T-helper 17 cell (primary cell): ENCODE measurements at places on chromosomes 7 and 10.

- no peak for DNase-seq
Observed at GRCh38 chr7:148155000-148155399, 435.6 kb upstream of the C7orf33 start.

GRCh38 chr10:88172159-88172558, 308.7 kb downstream of the PTEN start:
- no peak for DNase-seq

- DNase-seq = no peak
Observed at GRCh38 chr7:13104128-13104527, 416.7 kb downstream of the ARL4A start.

DNA sequence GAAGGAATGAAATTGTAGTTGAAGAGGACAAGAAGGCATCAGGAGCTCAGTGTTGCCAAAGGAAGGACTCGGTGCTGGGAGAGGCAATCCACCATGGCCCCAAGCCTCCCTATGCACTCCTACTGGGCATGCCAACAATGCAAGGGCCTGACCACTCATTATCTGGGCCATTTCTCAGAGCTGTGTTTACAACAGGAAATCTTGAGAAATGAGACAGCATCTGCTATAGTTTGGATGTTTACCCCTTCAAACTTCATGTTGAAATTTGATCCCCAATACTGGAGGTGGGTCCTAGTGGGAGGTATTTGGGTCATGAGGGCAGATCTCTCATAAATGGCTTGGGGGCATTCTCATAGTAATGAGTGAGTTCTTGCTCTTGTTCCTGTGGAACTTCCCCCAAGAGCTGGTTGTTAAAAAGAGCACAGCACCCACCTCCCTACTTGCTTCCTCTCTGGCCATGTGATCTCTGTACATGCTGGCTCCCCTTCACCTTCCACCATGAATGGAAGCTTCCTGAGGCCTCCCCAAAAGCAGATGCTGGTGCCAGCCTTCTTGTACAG, 50.8 kb upstream of the AOAH start:
- DNase-seq = no peak

- no peak for DNase-seq
Observed at GRCh38 chr7:29289156-29290021, 94.8 kb downstream of the CHN2 start.

DNA sequence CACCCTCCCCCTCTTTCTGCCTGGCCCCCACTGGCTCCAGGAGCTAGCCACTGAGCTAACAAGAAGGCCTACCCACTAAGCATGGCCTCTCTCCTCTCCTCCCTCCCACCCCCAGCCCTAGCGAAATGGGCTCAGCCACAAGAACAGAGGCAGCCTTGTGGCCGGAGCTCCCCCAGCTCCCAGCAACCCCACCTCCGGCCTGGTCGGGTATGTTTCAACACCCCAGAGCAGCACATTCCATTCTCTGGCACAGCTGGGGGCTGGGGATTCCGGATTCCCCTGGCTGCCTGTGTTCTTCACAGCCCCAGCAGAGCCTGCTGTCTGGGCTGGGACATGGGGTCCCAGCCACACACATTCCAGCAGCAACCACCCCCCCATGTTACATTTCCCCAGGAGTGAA, 9.0 kb downstream of the SFRP5 start:
- no peak for DNase-seq

DNA sequence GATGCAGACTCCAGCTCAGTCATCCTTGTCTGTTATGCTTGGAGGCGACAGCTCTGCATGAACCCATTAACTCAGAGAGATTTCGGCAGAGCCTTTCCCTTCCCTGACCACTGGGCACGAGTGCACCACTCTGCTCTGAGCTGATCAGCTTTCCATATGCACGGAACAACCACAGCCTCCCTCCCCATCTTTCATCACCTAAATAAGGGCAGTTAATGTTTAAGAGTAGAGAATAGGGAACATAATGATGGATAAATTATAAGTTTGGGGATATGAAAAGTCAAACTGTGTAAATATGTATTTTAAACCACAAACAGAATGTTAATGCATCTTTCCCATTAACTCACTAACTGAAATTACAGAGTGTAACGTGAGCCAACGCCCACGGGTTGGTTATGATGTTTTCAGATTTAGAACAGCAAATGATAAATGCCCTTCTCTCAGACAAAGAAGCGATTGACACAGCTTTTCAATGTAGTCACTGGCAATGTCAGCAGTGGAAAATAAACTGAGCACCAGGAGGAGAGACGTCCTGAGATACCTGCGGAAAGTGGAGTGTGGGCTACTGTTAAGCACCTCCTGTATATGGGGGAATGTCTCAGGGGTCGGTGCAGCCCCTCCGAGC, 658.2 kb downstream of the LRMDA start:
- DNase-seq = no peak

DNA sequence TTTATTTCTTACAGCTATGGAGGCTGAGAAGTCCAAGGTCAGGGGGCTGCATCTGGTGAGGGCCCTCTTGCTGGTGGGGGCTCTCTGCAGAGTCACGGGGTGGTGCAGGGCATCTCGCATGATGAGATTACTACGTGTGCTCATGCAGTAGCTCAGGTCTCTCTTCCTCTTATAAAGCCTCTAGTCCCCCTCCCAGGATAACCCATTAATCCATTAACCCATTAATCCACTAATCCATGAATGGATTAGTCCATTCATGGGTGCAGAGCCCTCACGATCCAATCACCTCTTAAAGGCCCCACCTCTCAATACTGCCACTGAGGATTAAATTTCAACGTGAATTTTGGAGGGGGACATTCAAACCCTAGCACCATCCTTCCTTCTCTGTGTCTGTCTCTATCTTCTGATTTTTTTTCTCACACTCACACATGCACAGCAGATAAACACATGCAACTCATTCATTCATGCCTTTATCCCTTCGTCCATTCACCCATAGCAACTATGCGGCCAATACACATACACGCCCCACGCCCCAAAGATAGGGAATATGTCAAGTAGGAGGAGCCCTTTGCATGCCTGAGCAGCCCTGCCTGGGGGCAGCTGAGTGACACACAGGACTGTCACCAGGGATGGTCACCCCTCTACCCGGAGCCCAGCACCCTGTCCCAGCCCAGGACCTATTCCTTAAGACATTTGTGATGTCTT, 86.5 kb downstream of the C10orf105 start:
- DNase-seq = no peak

DNA sequence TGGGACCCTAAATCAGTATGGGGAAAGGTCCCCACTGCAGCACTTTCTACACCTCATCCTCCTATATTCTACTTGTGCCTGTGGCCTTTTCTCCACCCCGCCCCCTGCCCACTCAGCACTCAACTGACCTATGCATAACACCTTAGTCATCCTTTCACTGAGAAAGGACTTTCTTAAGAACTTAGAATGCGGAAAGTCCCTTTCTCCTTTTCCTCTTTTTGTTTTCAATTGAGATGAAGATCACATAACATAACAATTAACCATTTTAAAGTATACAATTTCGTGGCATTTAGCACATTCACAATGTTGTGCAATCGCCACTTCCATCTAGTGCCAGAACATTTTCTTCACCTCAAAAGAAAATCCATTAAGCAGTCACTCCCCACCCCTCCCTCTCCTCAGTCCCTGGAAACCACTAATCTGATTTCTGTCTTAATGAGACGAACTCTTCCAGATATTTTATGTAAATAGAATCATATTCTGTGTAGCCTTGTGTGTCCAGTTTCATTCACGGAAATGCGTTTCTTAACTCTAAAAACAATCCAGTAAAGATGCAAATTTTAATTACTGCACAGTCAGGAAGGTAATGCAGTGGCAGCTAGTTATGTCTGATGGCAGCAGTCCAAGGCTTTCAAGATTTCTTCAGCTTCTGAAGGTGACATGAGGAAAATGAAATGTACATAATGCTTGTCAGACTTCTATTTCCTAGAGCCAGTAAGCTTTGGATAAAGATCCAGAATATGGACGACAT, 41.7 kb downstream of the FAS start:
- no peak for DNase-seq

- no peak for DNase-seq
Observed at GRCh38 chr7:100866729-100867039, 503 bp upstream of the TRIP6 start.

- peak; percentile 36 for DNase-seq
Observed at GRCh38 chr10:110568055-110568735, 700 bp downstream of the SMC3 start.

DNA sequence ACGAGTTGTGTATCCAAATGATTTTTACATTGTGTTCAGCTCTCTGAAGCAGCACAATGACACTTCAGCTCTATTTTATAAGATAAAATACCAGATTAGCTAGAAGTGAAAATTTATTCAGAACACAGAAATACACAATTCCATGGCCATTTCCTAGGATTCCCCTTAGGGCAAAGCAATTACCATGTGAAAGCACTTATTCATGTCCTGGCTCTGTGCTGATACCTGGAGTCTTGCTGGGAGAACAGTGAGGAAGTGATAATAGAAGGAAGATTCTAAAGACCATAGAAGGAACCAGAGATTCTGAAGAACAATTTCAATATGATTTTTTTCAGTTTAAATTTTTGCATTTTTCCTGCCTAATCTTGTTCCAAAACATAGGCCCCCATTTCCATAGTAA, 657.4 kb upstream of the ZWINT start:
- no peak for DNase-seq
